ENCODE measurements at places on chromosomes 3 and 15. TPM values are rescaled to one million over a fixed set of nuclear protein-coding genes. Genes with fewer than 3 reads are reported as not detected.

- peaks cover 1% of the 10 kb centered on the region for H3K27me3 ChIP-seq
- DNase-seq: no peak
- no peak overlapping the region for H3K27ac ChIP-seq
- no peaks in the 10 kb centered on the region for H3K36me3 ChIP-seq
These were observed 113.6 kb upstream of the TPM1 start for GRCh38 chr15:62929000-62929357.

DNA sequence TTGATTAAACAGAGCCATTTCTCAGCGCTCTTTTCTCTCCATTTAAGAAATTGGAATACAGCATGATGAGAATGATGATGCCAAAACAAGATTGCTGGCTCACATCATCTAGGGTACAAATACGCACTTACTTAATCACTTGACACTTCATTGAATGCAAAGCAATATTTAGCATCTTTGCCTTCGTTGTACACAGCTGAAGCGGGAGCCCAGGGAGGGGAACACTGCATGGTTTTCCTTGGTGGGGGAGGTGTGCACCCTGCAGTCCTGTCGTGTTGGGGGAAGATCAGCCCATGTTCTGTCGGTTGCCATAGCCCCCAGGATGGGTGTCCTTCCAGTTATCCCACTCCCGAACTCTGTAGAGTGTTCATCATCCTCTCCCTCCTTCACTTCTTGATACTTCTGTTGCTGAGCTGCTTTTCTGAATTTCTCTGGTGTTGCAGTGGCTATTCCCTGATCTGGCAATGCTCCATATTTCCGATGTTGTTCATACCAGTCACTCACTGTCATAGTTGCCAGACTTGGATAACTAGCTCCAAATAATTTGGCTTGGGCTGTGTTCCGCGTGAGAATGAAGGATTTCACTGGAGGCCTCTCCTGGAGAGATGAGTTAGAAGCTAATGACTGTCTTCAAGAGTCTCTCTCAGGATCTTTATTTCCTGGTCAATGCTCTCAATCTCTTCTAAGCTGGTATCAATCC, 50.1 kb upstream of the DYNC1LI1 start:
- no peak for DNase-seq
- peaks cover 9% of the 10 kb centered on the region for H3K4me1 ChIP-seq
- peaks cover 18% of the 10 kb centered on the region for H3K36me3 ChIP-seq
- no peaks in the 10 kb centered on the region for H3K27me3 ChIP-seq
- H3K27ac ChIP-seq: no peak overlapping the region
- no peak overlapping the region for H3K4me3 ChIP-seq

The MKRN3 gene
- 0.85 TPM for total RNA-seq

DNA sequence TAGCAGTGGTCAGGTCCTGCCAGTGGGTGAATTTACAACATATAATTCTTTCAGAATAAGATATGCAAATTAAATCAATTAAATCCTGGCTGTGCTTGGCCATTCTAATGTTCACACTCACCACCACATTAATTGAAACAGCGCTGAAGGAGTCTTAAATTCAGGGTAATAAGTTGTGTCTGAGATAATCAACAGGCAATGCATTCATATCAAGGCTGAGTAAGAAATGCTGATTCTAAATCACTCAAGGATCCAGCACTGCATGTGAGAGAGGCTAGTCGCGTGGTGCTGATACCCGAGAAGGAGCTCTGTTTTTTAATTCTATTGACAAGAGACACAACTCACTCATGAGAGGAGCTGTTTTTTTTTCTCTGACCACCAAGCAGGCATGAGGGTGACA, 588.8 kb upstream of the ADAMTS9 start:
- no peaks in the 10 kb centered on the region for H3K36me3 ChIP-seq
- H3K4me3 ChIP-seq: no peak overlapping the region
- H3K27me3 ChIP-seq: no peaks in the 10 kb centered on the region
- no peak overlapping the region for H3K27ac ChIP-seq
- no peak for DNase-seq
- H3K4me1 ChIP-seq: peaks cover 4% of the 10 kb centered on the region

DNA sequence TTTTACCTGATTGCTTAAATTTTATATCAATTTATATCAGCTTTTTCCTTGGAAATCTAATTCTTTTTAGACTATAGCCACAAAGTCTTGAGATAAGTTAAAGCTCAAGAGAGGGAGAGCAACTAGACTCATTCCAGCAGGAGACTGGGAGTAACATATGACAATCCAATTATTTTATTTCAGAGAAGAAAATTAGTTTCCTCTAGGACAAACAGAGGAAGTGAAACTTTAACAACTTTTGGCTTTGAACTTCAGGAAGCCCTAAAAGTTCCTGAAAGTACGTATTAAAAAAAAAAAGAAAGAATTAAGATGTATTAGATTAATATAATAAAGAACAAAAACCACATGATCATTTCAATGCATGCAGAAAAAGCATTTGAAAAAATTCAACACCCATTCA, 13.9 kb upstream of the UBE2E2 start:
- no peak overlapping the region for H3K27ac ChIP-seq
- DNase-seq: no peak
- no peaks in the 10 kb centered on the region for H3K36me3 ChIP-seq
- no peaks in the 10 kb centered on the region for H3K27me3 ChIP-seq
- H3K4me3 ChIP-seq: no peak overlapping the region
